ENCODE measurements at places on chromosomes 2 and 18. TPM values are rescaled to one million over a fixed set of nuclear protein-coding genes. Genes with fewer than 3 reads are reported as not detected.

USP34 gene
- 89.3 TPM for total RNA-seq

RPRD1A gene
- total RNA-seq = 23.4 TPM

HMSD gene
- 9.1 TPM for total RNA-seq

DNA sequence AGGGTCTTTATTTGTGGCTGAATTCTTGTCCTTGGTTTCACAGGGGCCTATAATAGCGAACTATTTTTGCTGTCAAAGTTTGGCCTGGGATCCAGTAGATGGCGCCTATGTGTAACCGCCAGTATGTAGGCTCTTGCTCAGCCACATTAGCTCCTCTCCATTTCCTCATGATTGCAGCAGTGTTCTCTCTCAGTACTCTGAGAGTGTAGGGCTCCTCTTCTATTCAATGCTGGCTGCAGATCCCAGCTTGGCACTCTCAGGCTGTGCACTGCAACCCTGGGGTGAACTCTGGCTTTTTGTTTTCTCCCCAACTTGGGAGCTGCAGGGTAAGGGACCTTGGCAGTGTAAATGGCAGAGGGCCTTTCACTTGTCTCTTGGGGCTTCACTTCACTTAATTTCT, 344.6 kb upstream of the CHAC2 start:
- no peak overlapping the region for H3K27ac ChIP-seq
- H3K27me3 ChIP-seq = no peaks in the 10 kb centered on the region
- no peaks in the 10 kb centered on the region for H3K36me3 ChIP-seq
- no peaks in the 10 kb centered on the region for H3K4me1 ChIP-seq
- no peak overlapping the region for H3K4me3 ChIP-seq

DNA sequence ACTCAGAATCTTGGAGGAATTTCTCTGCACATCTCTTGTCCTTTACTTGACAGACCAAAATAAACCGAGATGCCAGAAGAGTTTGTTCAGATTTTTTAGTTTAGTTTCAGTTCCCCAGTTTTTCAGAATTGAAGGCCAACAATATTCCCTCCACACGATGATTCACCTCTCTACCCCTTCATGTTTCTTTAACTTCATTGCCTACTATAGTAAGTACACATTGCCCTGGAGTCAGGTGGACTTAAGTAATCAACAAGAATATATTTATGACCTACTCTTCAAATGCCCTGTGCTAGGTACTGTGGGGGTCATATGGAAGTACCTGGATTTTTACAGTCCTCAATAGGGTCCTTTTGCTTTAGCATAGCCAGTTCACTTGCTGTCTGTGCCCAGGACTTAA, 79.6 kb upstream of the CTLA4 start:
- H3K27me3 ChIP-seq = no peaks in the 10 kb centered on the region
- no peak overlapping the region for H3K4me3 ChIP-seq
- peaks cover 20% of the 10 kb centered on the region for H3K4me1 ChIP-seq
- H3K36me3 ChIP-seq = no peaks in the 10 kb centered on the region
- DNase-seq = no peak

GRCh38 chr18:8705961-8706790, 820 bp downstream of the MTCL1 start:
- H3K27ac ChIP-seq = no peak overlapping the region
- H3K27me3 ChIP-seq = peaks cover 65% of the 10 kb centered on the region
- H3K4me1 ChIP-seq = peaks cover 13% of the 10 kb centered on the region
- no peak for DNase-seq
- no peaks in the 10 kb centered on the region for H3K36me3 ChIP-seq

DNA sequence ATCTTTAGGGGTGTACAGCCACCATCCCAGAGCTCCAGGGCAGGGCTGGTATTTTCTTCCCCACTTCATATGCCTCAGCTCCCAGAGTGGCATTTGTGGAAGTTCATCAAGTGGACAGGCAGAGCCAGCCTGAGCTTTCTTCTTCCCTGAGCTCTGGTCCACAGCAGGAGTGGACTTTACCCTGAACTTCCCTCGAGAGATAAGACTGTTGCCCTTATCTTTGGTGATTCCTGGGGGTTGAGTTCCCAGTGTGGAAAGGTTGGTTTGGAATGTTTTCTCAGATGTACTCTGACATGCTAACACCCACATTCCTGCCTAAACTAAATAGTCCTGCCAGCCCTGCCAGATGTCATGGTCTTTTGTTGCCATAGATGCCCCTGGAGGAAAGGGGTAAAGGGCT, 62.0 kb upstream of the LGALSL start:
- H3K27ac ChIP-seq = no peak overlapping the region
- no peak for DNase-seq
- no peaks in the 10 kb centered on the region for H3K4me1 ChIP-seq
- peaks cover 18% of the 10 kb centered on the region for H3K27me3 ChIP-seq
- no peak overlapping the region for H3K4me3 ChIP-seq
- no peaks in the 10 kb centered on the region for H3K36me3 ChIP-seq

GRCh38 chr18:75551071-75551470, 123.6 kb upstream of the SMIM21 start:
- no peak overlapping the region for H3K4me3 ChIP-seq
- H3K4me1 ChIP-seq = no peaks in the 10 kb centered on the region
- no peaks in the 10 kb centered on the region for H3K36me3 ChIP-seq

All from activated T-helper 2 cell treated with anti-CD3 and anti-CD28 coated beads, Interferon-gamma antibody, Interleukin-2, Interleukin-4, amounts not matched to agents 10 μg/mL and 5 μg/mL and 100 μg/mL, durations not matched to agents 14 hours and 24 hours and 36 hours (primary cell).